ENCODE measurements at places on chromosomes 7 and 10.

- no peak for DNase-seq
These were observed 138.1 kb downstream of the ADAM22 start for GRCh38 chr7:88071994-88072714.

DNA sequence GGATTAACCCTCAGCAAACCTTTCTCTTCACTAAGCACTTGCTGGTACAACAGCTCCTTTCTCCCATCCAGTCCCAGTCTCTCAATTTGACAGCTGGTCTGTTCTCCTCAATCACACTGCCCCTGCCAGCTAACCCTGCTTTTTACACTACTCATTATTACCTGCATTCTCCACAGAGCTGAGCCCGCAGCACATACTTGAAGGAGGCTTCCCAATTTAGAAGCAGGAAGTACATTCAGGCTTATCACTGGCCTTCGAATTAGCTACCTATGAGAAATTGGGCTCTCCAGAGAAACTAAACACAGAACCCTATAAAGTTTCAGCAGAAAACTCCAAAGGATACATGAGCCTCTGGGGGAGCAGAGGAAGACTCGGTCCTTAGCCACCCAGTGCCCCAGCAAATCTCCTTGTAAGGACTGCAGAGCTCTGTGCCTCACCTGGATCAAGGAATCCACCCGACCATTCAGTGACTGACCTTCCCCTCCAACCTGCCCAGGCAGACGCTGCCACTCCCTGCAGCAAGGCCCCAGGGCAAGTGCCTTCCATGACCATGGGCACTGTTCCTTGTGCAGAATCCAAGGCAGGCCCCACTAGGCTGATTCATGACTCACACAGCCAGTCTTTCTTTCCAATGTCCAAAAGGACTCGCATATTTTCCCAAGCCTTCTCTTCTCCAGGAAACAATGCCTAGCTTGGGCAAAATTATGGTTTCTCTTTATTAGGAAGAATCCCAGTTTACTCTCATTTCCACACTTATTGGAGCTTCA, 68.0 kb downstream of the VOPP1 start:
- peak; percentile 47 for DNase-seq

GRCh38 chr7:40714363-40715052, 579.7 kb downstream of the SUGCT start:
- no peak for DNase-seq

DNA sequence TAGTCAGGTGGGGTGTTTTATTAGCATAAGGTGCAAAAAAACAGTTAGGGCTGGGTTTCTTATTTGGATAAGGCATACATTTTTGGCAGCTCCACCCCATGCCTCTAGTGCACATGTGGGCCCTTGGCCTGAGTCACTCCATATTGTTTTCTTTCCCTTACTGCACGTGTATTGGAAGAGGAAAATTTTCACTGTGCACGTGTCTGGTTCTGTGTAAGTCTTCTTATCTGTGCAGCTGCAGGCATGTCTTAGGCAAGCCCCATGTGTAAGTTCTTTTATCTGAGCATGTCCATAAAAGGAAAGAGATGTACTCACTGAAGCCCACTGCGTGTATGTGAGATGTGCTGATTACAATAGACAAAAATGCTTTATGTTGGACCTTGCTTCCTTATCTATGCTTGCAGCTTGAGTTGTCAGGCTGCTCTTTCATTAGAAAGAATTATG, 540.3 kb upstream of the IGFBP3 start:
- DNase-seq, result peak; percentile 78

- peak; percentile 66 for DNase-seq
These were observed 55.8 kb downstream of the TSPAN15 start for GRCh38 chr10:69506834-69507713.

GRCh38 chr10:43942096-43942850, 293.6 kb upstream of the ZNF32 start:
- no peak for DNase-seq

- no peak for DNase-seq
These were observed 28.3 kb upstream of the PIP4K2A start for GRCh38 chr10:22742678-22743077.

- DNase-seq, result no peak
These were observed 21.4 kb downstream of the TMEM196 start for GRCh38 chr7:19752020-19752419.

DNA sequence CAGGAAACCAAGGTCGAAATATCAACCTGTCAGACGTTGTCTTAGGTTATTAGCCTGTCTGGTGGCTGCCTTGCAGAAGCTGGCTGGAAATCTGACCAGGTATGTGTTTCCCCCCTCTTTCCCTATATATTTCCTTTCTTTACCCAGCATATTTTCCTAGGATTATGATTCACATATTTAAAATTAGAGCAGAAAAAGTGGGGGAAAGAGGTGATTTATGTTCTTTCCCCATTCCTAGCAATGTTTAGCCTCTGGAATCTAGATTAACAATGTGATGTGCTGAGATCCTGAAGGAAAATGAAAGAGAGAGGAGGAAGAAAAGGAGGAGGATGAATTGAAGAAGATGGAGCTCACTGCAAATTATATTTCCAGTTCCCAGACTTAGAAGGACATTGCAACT, 421.4 kb upstream of the AUTS2 start:
- no peak for DNase-seq

- no peak for DNase-seq
These were observed 7.6 kb downstream of the IQCE start for GRCh38 chr7:2566348-2566889.

DNA sequence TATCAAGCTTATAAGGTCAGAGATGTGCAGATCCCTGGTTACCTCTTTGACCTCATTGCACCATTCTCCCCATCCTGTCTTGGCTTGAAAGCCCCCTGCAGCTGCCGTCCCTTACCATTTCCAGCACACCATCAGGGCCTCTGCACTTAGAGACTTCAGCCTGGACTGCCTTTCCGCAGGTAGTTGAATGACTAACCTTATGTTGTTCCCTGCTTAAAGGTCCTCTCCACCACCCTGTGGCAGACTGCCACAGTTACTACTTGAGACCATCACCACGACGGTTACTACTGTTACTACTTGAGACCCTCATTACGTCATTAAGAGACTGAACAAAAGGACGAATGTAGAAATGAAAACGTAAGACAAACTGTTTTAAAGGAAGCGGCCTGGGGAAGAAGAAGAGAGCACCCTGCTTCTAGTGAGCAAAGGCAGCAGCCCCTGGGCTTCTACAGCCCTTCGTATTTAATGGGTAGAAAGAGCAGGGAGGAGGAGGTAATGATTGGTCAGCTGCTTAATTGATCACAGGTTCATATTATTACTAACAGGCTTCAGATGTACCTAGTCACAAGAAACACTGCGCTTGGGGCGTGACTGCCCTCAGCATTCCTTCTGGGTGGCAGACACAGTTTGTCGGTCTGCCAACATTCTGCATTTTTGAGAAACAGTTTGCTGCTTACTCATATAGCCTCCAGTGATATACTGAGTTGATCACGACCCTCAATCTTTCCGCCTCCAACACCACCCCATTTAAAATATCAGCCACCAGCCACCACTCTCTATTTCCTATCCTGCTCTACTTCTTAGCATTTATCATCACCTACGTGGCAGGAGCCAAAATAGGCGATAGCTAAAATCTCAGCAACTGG, 74.1 kb upstream of the PARD3 start:
- peak; percentile 57 for DNase-seq

GRCh38 chr10:6494936-6495592, 85.0 kb downstream of the PRKCQ start:
- no peak for DNase-seq

DNA sequence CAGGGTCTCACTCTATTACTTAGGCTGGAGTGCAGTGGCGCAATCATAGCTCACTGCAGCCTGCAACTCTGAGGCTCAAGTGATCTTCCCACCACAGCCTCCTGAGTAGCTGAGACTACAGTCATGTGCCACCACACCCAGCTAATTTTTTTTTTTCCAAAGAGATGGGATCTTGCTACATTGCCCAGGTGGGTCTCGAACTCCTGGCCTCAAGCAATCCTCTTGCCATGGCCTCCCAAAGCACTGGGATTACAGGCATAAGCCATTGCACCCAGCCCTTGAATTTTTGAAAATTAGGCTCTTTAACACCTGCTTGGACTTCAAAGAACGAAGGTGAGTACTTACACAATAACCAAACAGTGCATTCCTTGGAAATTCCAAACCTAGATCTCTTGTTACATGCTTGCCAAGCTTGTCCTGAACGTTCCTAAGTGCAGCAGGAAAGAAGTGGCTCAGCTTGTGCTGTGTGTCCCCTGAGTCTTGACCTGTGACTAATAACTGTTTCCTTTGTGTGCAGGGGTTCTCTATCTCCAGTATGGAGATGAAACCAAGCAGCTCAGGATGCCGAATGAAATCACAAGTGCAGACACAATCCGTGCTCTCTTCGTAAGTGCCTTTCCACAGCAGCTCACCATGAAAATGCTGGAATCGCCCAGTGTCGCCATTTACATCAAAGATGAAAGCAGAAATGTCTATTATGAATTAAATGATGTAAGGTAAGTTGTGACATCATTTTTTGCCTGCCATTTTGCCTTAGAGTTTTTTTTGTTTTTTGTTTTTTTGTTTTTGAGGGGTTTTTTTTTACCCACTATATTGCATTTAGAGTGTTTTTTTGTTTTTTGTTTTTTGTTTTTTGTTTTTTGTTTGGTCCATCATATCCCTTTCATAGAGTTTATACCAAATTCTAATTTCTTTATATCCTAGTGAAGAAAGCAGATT, 223.8 kb downstream of the KIAA1217 start:
- peak; percentile 84 for DNase-seq

GRCh38 chr7:45665172-45665571, 91.0 kb downstream of the ADCY1 start:
- DNase-seq, result no peak

GRCh38 chr10:70656489-70656888, 15.8 kb upstream of the ADAMTS14 start:
- peak; percentile 74 for DNase-seq

DNA sequence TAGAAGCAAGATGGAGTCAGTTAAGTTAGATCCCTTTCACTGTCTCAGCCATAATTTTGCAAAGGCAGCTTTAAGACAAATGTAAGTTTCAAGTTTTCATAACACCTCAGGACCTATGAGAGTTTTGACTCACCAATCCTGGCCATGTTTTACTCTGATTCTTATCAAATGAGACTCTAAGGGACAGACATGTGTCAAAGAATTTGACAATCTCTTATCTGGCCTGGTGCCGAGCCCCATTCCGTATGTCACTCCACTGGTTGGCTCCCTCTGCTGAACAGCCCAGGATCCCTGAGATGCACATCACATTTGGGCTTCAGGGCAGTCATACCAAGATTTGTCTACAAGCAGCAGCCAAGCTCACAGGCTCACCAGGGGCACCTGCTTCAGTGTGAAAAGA, 187.6 kb upstream of the STK17A start:
- DNase-seq, result peak; percentile 12

DNA sequence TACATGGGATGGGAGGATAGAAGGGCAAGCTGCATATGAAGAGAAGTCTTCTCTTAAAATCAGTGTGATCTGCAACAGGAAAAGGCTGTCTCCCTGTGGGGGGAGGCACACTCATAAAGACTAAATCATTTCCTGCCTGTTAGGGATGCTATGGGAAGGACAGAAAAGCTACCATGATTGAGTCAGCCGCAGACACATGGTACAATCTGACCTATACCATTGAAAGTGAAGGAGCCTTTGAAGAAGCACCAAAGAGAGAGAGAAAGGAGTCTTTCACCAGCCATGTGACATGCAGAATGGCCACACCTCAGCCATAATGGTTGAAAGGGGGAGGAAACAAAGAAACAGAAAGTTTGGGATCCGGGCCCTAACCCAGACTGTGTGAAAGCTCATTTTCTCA, 29.1 kb downstream of the NUDCD3 start:
- DNase-seq, result no peak

- DNase-seq, result no peak
These were observed 294.2 kb downstream of the GRID1 start for GRCh38 chr10:86072413-86072812.

DNA sequence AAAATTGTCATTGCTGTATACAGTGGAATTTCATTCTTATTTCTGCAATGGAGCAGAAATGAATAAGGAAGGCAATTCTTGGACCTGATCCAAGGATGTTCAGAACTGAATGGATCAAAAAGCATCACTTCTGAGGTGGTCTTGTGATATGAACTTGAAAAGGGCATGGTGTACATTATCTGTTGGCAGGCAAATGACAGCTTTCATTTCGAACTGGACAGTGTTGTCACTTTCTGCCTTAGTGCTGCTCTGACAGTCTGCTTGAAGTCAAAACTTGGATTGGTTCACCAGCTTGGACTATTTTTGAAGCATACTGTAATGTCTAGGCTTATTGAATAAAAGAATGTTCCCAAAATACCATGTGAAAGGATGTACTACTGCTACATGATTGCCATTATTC, 52.0 kb downstream of the VCL start:
- no peak for DNase-seq

GRCh38 chr7:159084069-159084801, 60.4 kb downstream of the VIPR2 start:
- no peak for DNase-seq

GRCh38 chr7:138661069-138661635, 40.0 kb downstream of the SVOPL start:
- peak; percentile 57 for DNase-seq

DNA sequence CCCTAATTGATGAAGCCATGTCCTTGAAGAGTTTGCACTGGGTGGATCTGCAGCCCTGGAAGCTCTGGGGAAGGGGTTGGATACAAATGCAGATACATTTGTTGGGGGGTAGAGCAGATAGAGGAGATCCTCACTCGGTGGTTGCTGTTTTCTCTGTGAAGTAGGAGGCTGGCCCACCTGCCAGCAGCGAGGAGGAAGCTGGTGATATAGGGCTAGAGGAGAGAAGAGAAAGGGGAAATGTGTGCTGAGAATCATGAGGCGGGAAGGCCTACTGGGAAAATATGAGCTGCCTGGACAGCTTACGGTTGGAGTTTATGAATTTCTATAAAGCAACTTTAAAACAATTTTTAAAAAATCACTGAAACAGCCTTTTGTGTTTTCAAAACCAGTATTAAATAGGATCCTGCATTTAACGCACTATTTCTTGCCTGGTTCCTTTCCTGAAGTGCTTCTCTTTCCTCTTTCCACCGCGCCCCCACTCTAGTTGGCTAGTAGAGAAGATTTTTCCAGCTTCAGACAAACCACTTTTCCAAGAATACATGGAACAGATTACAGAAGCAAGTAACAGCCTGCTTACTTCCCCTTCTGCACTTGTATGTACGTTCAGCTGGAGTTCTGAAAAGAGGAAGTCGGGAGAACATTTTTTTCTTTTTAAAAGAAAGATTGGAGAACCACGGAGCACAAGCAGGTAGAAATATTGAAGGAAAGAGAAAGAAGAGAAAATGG, 100.6 kb upstream of the GLCCI1 start:
- DNase-seq, result no peak

DNA sequence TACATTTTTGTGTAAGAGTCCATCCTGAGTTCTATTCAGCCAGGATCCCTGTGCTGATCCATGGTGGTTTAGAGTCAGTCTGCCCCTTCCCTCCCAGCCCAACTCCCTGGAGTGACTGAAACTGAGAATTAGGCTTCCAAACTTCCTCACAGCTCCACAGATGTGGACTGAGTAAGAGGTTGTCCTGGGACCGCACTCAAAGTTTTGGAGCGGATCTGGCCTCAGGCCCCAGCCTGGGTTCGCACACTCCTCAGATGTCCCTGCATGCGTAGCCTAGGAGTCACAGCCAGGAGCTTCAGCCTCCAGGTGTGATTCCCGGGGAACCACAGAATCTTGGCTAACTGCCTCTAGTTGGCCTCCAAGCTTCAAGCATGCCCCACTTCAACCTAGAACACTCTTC, 218.1 kb downstream of the C7orf25 start:
- no peak for DNase-seq

GRCh38 chr7:138125598-138126111, 49.4 kb downstream of the AKR1D1 start:
- DNase-seq, result peak; percentile 34

- DNase-seq, result no peak
These were observed 222.6 kb downstream of the HTR7 start for GRCh38 chr10:90635111-90635765.

GRCh38 chr10:34956756-34957155, 133.4 kb downstream of the CUL2 start:
- no peak for DNase-seq
